ENCODE measurements at places on chromosomes 7 and 10.

DNA sequence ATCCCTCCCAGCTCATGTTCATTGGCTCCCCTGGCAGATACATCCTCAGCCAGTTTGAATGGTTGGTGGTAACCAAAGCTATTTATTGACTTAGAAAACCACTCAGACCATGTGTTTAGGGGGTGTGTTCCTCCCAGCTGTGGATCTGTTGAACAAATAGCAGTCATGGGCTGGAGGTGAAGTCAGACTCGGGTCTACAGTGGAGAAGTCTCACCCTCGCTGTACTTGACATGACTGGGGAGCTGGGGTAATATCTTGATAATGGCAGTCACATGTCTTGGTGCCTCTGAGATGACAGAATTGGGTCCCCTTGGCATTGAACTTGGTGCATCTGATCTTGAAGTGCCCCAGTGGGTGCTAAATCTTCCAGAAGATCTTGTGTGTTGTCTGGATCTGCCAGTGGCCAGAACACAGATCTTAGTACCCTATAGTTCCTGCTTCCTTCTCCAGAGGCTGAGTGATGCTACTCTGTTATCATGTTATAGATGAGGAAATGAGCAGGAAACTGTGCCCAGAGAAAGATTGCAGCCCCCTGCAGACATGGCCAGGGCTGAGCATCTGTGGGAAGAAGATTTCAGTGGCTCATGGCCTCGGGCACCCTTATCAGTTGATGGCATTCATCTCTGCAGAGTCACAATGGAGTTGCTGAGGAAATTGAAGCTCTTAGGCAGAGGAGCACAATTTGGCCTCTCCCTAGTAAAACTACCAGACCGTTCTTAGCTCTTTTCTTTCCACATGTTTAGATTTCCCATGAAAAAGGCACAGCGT, 50.4 kb downstream of the ADRA2A start:
- DNase-seq, result no peak

DNA sequence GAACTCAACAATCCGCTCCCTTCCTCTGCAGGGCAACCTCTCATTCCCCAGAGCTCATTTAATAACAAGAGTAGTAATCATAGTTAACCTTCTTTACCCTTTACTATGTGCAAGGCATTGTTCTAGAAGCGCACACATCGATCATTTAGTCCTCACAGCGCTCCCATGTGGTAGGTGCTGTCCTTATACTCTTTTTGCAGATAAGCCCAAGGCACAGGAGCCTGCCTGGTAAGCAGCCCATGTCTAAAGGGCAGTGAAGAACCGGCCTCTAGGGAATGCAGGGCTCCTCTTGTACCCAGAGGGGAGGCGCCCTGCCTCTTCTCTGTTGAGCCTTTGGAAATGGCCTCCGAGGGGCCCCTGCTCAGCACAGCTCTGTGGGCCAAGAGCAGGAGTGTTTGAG, 14.3 kb downstream of the CHST3 start:
- DNase-seq, result no peak

DNA sequence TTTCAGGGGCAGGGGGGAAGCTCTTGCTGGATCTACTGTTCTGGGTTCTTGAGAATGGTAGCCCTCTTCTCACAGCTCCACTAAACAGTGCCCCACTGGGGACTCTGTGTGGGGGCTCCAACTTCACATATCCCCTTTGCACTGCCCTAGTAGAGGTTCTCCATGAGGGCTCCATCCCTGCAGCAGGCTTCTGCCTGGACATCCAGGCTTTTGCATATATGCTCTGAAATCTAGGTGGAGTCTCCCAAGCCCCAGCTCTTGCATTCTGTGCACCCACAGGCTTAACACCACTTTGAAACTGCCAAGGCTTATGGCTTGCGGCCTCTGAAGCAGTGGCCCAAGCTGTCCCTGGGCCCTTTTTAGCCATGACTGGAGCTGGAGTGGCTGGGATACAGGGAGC, 150.7 kb downstream of the LRMDA start:
- no peak for DNase-seq

GRCh38 chr10:98224509-98224908, 43.5 kb downstream of the LOXL4 start:
- DNase-seq, result no peak

DNA sequence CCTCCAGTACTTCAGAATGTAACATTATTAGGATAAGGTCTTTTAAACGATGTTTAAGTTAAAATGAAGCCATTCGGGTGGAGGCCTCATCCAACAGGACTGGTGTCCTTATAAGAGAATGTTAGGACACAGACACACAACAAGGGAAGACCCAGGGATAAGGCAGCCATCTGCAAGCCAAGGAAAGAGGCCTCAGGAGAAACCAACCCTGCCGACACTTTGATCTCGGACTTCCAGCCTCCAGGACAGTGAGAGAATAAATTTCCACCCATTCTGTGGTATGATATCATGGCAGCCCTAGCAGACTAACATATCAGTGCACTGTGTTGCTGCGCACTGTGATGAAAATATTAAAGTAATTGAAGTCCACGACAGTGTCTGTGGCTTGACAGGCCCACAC, 250.8 kb downstream of the COBL start:
- no peak for DNase-seq

DNA sequence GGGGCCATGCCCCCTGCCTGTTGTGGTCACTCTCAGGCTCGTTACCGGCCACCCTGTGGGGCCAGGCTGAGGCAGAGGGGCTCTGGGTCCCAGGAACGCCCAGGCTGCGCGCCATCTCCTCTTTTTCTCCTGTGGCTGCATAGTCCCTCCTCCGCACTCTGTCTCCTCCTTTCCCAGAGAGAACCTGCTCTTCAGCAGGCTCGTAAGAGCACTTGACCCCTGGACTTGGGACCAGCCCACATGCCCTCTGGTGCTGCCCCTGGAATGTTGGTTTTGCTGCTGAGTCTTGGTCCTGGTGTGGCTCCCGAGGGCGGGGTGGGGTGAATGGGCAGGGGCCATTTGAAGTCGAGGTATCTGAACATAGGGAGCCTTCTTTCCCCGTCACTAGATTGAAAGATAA, 6.6 kb upstream of the BHLHA15 start:
- no peak for DNase-seq

DNA sequence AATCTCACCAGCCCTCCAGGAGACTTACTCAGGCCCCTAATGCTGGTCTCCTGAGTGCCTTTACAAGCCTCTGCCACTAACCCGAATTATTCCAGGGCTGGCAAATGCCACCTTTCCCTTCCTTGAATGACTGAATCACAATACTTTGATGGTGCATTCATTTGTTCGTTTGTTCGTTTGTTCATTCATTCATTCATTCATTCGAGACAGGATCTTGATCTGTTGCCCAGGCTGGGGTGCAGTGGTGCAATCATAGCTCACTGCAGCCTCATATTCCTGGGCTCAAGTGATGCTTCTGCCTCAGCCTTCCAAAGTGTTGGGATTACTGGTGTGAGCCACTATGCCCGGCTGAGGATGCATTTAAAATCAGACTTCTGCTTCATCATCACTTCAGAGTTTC, 6.0 kb downstream of the ZNF12 start:
- DNase-seq, result no peak

DNA sequence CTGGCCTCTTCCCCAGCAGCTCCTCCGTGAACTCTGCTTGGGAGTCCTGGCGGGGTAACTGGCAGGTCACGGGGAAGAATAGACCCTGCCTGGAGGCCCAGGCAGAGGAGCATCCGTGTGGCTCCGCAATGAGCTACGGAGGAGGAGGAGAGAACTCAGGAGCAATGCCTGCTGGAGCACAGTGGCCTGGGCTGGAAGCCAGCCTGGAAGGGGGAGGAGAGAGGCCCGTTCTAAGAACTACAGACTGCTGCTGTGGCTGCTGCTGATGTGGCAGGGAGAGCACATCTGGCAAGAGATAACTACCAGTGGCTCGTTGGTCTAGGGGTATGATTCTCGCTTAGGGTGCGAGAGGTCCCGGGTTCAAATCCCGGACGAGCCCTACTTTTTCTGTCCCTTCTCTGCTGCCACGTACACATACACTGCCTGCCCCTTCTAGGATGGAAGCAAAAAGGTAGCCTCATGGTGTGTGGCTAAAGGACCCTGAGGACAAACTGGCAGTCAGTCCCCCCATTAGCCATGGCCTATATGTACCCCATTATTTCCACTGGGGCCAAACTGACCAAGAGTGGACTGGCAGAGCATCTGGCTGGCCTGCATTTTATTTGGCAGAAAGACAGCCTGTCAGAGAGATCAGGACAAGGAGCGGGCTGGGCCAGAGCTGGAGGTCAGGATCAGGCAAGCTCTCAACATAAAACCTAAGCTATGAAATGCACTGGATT, 7.7 kb upstream of the OPN1SW start:
- DNase-seq, result no peak

DNA sequence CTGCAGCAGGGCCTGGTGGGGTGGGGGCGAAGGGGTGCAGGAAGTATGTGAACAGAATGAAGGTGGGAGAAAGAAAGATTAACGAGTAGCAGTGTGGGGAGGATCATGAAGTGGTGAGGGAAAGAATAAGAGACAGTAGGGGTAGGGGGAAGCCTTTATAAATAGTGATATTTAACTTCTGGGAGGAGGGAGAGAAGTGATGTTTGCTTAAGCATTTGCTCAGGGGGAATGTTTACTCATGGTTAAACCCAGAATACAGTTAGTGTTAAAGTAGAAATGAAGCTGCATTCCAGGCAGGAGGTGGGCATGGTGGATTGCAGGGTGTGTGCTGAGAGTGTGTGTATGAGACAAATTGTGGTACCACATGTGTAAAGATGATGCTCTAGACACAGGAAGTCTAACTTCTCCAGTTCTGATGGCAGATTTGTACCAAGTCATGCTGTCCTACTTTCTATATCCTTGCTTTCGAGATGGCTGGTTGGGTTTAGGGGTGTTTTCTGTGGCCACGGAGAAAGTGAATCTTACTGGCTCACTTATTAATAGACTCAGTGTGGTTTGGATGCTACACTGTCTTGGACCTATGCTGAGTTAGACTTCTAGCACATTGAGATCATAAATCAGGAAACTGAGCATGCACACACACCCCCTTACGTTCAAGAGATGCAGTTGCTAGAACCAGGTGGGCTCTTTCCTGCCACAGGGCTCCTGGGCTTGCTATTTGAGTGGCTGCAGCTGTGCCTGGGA, 10.6 kb upstream of the DNMBP start:
- no peak for DNase-seq

DNA sequence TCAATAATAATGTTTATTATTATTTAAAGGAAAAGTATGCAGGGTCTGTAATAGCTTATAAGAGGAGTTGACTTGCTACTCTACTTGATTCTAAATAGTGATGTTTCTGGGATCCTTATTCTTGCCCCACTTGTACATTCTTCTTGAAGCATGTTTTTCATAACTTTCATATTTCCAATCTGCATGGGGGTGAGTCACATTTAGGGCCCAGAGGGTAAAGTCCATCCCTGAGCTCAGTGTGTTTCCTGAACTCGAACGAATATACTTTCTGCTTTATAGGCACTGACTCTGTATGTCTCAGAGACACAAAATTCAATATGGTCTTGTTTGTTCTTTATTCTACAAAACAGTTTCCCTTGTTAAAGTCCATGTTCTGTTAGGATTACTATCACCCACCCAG, 61.0 kb upstream of the SMIM30 start:
- DNase-seq, result no peak

- no peak for DNase-seq
Measured at GRCh38 chr10:91156196-91156595, 64.3 kb upstream of the PCGF5 start.

DNA sequence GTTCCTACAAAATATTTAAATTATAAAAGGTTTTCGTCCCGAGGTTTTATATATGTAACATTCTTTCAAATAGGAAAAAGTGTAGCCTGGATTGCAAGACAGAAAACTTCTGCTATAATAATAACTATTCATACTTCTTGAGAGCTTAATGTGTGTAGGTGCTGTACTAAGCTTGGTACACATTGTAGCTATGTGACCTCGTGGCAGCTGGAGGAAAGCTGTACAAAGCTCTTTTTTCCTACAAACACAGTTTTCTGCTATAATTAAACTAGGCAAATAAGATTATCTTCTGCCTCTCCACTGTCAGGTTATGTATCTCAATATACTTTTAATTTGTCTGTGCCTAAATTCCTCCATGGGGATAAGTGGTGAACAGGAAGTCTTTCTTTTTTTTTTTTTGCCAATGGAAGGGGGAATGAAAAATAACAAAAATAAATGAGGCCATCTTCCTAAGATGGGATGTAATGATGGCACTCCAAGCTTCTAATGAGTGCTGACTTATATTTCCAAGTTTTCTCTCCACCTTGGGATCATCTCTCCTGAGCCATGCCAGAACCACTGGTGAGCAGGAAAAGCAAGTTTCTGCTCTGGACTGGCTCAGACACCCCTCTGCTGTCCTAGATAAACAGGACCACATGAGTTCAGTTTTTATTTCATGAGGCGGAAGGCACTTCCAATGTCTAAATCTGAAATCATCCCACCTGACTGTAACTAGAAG, 9.9 kb downstream of the SGMS1 start:
- no peak for DNase-seq

- DNase-seq, result no peak
Measured at GRCh38 chr10:24397662-24398061, 188.7 kb downstream of the KIAA1217 start.

DNA sequence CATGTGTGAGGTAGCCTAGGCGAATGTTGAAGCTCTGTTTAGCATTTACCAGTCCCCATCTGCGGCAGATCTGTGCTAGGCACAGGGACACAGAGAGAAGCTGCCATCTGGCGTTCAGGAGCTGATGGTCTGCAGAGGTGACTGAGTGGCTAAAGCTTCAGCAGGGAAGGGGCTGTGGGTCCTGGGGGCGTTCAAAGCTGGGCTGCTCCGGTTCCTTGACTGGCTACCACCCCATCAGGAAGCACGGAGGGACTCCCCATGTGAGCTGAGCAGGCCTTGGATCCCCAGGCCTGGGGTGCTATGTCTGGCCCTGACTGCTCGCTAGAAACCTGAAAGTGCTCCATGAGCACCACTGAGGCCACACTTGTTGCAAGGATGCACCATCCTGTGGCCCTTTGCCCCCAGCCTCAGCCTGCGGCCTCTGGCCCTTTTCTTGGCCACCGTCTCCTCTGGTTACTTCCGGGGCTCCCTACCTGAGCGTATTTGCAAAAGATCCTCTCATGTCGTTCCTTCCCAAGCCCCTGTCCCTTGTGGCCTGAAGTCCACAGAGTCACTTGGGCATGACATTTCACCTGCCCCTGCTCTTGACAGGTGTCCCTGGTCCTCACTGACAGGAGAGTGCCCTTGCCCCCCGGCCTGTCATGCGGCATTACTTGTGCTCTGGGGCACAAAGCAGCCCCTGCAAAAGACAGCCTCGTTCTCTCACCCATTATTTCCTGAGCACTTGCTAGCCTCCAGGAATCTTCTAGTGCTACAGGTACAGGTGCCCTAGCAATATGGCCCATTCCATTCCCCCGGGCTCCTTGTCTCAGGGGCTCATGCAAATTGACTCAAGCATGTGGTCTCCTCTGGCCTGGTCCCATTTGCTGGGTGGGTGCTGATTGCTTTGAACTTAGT, 108.1 kb downstream of the GLRX3 start:
- no peak for DNase-seq

GRCh38 chr7:123041101-123041500, 45.6 kb upstream of the TAS2R16 start:
- DNase-seq, result no peak

GRCh38 chr7:24755541-24756407, 1.5 kb downstream of the GSDME start:
- no peak for DNase-seq
